ENCODE measurements at places on chromosomes 5 and 9. TPM values are rescaled to one million over a fixed set of nuclear protein-coding genes. Genes with fewer than 3 reads are reported as not detected.

GRCh38 chr9:103225702-103226646, 230.8 kb downstream of the CYLC2 start:
- DNase-seq = no peak

GRCh38 chr9:92961627-92962302, 14.4 kb downstream of the FGD3 start:
- no peak for DNase-seq

DNA sequence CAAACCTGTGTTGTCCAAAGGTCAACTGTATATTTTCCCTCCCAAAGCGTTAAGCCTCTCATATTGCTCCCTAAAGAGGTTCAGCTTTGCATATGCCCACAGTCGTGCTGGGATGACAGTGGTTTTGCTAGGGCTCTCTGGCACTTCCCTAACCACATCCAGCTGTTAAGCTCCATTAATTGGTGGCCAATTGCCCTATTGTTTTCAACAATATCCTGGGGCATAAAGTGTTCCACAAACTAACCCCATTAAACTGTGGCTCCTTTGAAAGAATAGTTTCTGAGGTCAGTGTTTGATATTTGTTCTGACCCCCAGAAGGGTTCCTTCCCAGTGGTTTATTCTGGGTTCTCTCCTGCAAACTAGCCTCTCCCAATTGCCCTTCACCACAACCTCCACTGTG, 194.5 kb downstream of the HSD17B3 start:
- no peak for DNase-seq

The MIGA2 gene
- 14.7 TPM for polyA plus RNA-seq

Measured in left renal cortex interstitium (tissue), 4 donors.